CD4-positive, CD25-positive, alpha-beta regulatory T cell (primary cell): ENCODE measurements at places on chromosomes 5 and 9. TPM values are rescaled to one million over a fixed set of nuclear protein-coding genes. Genes with fewer than 3 reads are reported as not detected.

DNA sequence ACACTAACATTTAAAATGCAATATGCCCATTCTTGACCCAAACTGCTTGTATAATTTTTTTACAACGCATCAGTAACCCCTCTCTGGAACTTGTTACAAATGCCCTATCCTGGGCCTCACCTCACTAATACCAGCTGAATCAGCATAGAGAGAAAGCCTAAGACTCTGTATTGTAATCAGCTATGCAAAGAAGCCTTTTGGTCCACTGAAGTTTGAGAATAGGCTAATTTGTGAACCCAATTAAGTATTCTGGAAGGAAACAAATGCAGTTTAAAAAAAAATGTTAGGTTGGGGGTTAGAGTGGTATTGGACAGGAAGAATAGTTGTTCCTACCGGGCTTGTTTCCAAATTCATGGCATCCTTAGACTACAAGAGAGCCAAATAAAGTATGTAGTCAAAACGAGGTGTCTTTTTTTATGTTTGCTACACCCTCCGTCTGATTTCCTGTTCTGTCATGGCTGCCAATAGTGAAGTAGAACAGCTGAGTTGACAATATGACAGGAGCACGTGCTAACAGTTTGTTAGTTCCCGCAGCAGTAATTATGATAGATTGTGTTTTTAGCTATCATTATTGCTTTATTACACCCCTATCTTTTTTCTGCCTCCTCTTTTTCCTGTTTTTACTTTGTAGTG, 1048.7 kb upstream of the NUDT12 start:
- DNase-seq = no peak

GRCh38 chr5:134784946-134785620, 26.5 kb downstream of the DDX46 start:
- no peak for DNase-seq

DNA sequence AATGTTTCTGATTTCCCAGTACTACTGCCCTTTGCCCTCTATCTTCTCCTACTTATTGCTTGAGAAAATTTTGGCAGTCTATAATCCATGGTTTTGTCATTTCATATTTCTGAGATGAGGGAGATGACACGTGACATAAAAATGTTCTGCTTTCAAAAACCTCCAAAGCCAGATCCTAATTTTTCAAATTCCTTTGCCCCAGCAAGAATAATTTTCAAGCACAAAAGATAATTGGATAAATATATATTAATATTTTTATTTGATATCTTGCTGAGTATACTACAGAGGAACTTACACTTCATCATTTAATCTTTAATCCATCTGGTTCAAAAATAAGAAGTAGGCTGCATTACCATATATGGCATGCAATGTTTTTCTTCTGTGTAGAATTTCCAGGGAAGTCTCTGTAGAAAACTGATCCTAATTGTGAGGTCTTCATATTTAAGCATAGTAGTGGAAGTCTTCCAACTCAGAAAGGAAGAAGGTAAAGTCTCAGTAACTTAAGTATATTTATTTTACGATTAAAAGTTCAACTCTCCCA, 1738.8 kb downstream of the EFNA5 start:
- DNase-seq = no peak

DNA sequence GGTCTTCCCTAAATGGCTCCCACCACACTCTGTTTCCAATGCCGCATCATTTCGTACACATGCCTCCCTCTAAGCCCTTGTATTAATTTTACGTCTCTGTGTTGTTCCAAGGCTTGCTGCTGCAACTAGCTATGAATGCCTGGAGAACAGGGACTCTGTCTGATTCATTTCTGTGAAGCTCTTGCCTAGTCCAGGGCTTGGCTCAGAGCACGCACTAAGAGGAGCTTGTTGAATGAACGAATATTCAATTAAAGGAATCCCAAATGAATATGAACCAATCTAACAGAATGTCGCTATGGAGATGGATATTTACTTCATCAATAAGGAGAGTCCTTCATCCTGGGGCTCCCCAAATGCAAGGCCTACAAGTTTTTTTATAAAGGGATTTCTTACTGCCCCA, 55.3 kb downstream of the TGFBR1 start:
- no peak for DNase-seq

ZBTB6 gene
- total RNA-seq = 4.5 TPM

PITX1 gene
- total RNA-seq = not detected

DNA sequence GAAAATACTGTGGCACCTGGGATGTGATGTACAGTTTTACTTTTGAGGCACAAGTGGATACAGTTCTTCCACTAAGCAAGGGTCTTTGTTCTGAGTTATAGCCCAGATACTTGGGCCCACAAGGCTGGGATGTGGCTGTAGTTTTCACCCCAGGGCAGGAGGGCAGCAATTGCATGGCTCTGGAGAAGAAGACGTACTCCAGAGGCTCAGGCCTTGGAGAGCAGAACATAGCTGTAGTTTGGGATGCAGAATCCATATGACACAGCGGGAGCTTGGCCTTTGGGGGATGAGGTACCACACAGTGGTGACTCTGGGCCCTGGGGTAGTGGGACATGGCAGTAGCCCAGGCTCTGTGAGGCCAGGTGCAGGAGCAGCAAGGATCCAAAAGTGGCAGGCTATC, 110.8 kb upstream of the FSTL4 start:
- no peak for DNase-seq

- DNase-seq = no peak
Observed at GRCh38 chr5:57179262-57180200, 5.7 kb downstream of the GPBP1 start.

GRCh38 chr9:13896922-13897835, 416.8 kb downstream of the NFIB start:
- no peak for DNase-seq
